Stimulated activated CD8-positive, alpha-beta memory T cell treated with anti-CD3 and anti-CD28 coated beads, Interleukin-15, amount 100 ng/mL, for 4 hours (primary cell): ENCODE measurements at places on chromosomes 7 and 10.

GRCh38 chr10:75065076-75065475 is 46.4 kb upstream of the SAMD8 start:
- DNase-seq, result no peak

DNA sequence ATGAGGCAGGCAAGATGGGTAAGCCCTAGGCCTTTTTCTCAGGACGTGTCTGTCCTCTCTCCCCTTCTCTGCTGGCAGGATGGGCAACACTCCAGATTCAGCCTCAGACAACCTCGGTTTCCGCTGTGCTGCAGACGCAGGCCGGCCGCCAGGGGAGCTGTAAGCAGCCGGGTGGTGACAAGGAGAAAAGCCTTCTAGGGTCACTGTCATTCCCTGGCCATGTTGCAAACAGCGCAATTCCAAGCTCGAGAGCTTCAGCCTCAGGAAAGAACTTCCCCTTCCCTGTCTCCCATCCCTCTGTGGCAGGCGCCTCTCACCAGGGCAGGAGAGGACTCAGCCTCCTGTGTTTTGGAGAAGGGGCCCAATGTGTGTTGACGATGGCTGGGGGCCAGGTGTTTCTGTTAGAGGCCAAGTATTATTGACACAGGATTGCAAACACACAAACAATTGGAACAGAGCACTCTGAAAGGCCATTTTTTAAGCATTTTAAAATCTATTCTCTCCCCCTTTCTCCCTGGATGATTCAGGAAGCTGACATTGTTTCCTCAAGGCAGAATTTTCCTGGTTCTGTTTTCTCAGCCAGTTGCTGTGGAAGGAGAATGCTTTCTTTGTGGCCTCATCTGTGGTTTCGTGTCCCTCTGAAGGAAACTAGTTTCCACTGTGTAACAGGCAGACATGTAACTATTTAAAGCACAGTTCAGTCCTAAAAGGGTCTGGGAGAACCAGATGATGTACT is 13.1 kb downstream of the PHKG1 start:
- no peak for DNase-seq

DNA sequence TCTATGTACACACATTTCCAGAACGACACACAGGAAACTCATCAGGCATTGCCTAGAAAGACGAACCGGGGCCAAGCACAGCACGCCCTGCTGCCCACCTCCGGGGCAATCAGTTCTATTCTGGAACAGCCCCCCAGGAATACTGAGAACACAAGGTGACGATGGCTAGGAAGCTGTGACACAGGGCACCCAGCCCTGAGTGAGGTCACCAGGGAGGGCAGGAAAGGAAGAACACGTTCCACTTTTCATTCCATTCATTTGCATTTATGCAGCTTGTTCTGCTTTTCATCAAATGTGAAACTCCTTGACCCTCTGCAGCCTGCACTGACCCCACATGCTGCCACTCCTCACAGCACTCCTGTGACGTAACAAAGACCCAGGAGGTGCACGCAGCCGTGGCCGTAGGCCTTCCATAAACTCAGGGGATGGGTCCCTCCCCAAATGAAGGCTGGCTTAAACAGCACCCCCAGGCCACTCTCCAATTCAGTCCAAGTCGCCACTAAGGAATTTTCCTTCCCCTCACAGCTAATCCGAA is 28.9 kb downstream of the MAD1L1 start:
- DNase-seq, result no peak

- no peak for DNase-seq
Measured at GRCh38 chr7:45663167-45663921, 89.2 kb downstream of the ADCY1 start.

- DNase-seq, result no peak
Measured at GRCh38 chr7:47669901-47670384, 88.0 kb upstream of the TNS3 start.

GRCh38 chr10:125343118-125343925 is 183.0 kb upstream of the CTBP2 start:
- no peak for DNase-seq

GRCh38 chr10:50395271-50395670 is 144.0 kb upstream of the ASAH2 start:
- DNase-seq, result no peak

DNA sequence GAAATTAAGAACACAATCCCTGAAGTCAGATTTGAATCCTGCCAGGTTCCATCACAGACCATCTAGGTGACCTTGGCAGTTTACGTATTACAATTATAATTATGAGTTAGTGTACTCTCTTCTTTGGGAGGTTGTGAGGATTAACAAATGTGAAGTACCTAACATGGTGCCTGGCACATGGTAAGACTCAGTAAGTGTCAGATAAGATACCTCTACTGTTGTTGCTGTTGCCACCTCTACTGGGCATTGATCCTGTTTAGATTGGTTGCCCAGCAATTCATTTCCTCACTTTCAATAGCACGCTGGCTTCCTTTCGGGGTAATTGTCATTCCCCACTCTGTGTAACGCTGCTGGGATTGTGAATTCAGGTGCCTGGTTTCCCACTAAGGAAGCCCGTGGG is 31.7 kb upstream of the HGF start:
- DNase-seq, result no peak

DNA sequence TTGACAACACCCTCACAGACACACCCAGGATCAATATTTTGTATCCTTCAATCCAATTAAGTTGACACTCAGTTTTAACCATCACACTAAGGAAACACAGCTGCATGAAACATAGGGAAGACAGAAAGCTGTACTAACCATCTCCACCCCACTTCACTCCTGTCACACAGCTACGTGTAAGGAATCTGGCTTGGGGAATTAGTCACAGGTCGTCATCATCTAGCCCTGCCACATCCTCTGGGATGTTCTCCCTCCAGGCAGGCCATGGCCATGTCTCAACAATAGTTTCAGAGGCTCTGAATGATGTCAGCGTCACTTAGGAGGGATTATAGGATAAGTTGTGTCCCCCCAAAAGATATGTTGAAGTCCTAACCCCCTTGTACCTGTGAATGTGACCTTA is 10.8 kb upstream of the SEMA3C start:
- no peak for DNase-seq

- DNase-seq, result no peak
Measured at GRCh38 chr7:13724977-13725566, 264.4 kb downstream of the ETV1 start.

- DNase-seq, result no peak
Measured at GRCh38 chr7:197413-198335, 5.3 kb downstream of the FAM20C start.

GRCh38 chr10:117166418-117167345 is 28.6 kb upstream of the VAX1 start:
- DNase-seq, result no peak

- DNase-seq, result no peak
Measured at GRCh38 chr7:47119261-47119865, 462.5 kb downstream of the TNS3 start.

DNA sequence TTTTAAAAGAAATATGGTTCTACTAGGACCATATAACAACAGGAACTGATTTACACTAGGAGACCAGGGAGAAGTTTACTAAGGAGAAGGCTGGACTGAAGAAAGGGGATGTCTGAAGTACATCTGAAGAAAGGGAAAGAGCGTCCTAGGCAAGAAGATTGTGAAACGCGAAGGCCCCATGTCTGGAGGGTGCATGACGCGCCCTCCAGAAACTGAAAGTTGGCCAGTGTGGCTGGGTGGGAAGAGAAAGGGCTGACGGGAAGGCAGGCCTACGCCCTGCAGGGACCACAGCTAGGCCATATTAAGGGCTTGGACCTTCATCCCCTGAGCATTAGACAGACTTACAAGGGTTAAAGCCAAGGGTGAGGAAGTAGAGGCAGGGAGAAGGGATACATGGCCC is 158.0 kb downstream of the TRIL start:
- no peak for DNase-seq

- no peak for DNase-seq
Measured at GRCh38 chr7:18210377-18210776, 182.7 kb upstream of the PRPS1L1 start.

GRCh38 chr7:105268056-105268455 is 120.7 kb downstream of the SRPK2 start:
- no peak for DNase-seq

DNA sequence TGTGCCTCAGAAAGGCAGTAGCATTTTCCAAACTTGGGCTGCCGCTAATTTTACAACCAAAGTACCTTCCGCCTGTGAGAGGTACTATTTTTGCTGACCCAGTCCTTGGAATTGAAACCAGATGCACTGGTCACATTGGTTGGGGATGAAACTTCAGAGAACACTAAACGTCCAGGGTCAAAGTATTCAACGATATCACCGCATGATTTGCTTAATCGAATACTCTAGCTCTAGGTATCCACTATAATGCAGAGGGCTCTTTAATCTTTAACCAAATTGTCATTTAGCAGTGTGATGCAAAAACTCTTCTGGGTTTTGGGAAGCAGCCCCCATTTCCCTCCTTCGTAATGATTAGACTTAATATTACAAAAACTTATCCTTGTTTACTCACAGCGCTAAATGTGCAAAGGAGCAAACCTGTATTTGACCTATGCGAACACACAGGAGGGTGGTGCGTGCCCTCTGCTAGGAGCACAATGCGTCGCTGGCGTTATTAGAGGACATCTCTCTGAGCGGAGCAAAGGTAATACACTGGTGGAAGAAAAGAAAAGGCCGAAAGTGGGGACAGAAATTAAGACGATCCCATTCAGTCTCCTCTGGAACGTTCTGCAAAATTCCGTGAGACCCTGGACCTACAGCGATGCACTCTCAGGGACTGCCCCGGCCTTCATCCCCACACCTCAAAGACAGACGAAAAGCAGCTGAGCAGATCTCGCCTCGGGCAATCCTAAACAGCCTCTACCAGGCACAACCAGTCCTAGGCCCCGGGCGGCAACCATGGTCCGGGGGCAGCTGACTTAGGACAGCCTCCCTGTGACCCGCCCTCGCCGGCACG is 916 bp upstream of the EEPD1 start:
- no peak for DNase-seq

DNA sequence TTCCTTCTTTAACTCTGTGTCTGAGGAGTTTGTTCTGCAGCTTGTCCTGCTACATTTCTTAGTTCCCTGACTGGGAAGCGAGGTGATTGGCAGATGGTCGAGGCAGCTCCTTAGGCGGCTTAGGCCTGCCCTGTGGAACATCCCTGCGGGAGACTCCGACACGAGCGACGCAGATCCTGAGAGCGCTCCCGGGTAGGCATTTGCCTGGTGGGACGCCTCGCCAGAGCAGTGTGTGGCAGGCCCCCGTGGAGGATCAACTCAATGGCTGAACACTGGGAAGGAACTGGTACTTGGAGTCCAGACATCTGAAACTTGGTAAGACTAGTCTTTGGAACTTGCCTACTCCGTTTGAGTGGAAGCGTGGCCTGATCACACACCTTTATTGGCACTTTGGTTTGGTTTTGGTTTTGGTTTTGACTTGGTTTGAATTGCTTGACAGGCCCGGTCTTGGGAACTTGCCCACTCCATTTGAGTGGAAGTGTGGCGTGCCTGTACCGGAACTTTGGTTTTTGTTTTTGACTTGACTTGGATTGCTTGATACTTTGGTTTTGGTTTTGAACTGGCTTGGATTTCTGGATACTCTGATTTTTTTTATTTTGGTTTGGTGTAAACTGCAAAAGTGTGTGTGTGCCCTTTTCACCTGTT is 42.6 kb downstream of the MAP3K8 start:
- DNase-seq, result no peak

- no peak for DNase-seq
Measured at GRCh38 chr7:116829041-116829440, 33.3 kb upstream of the CAPZA2 start.

DNA sequence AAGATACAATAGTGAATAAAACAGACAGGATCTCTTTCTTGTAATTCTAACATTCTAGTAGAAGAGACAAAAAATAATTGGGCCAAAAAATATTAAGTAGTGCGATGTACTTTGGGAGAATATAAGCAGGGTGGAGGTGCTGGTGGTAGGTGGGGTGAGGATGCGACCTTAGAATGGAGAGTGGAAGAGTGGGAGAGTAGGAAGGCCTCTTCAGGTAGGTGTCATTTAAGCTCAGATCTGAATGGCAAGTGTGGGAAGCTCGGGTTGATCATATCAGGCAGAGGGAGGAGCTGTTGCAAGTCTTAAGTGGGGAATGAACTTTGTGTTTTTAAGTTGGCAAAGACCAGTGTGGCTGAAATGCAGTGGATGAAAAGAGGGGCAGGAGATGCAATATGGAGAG is 3.8 kb upstream of the IFRD1 start:
- DNase-seq, result no peak

- no peak for DNase-seq
Measured at GRCh38 chr7:2022737-2023250, 210.0 kb downstream of the MAD1L1 start.

GRCh38 chr10:50063100-50063499 is 4.7 kb upstream of the WASHC2A start:
- DNase-seq, result no peak

GRCh38 chr7:95594185-95594584 is 2.1 kb downstream of the PDK4 start:
- no peak for DNase-seq

DNA sequence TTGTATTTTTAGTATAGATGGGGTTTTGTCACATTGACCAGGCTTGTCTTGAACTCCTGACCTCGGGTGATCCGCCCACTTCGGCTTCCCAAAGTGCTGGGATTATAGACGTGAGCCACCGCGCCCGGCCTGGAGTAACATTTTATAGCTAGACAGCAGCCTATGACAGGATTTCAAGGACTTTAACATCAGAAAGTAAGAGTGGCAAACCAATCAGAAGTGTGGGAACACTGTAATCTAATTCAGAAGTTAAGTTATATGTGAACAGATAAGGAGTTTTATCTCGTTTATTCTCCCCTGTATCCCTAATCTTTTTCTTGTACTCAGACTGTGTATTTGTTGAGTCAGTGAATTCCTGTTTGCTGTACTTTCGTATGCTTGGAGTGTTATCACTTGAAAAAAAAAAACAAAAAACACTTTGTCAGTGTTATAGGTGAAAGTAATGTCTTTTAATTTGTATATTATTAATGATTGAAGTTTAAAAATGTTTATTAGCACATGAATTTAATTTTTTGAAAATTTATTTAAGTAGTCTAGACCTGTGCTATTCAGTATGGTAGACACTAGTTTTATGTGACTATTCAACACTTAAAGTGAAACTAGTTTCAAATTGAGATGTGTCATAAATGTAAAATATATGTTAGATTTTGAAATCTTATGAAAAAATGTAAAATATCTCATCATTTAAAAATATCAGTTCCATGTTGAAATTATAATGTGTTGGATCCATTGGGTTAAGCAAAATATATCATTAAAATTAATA is 38.6 kb downstream of the RSBN1L start:
- DNase-seq, result no peak

DNA sequence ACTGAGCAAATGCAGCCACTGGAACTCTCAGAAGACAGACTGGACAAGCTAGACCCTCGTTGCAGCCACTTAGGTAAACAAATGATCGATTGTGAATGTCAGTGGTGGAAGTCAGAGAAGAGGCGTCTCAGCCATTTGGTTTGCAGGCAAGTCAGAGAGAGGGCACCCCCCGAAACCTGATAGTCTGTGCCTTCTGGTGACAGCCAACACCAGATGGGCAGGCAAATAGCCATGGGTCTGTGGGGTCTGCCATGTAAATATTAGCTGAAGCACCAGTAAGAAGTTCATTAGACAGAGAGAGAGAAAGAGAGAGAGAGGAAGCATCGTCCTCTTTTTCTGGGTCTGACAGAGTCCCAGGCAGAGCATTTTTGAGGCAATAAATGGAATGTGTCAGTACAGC is 5.4 kb downstream of the PPP1R17 start:
- no peak for DNase-seq
